ENCODE measurements at places on chromosomes 4 and X.

DNA sequence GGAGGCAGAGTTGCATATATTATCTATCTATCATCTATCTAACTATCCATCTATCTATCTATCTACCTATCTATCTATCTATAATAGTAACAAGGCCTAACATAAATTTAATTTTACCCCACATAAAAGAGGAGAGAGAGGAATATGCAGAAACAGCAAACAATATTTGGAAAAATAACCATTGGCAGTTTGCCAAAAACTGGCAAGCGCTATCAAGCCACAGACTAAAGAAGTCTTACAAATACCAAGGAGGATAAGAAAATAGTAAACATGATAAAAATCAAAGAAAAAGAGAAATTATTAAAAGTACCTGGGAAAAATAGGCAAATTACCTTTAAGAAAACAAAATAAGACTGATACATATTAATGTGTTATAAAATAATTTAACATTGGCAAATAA, 230.8 kb downstream of the CPXCR1 start:
- DNase-seq, result no peak

DNA sequence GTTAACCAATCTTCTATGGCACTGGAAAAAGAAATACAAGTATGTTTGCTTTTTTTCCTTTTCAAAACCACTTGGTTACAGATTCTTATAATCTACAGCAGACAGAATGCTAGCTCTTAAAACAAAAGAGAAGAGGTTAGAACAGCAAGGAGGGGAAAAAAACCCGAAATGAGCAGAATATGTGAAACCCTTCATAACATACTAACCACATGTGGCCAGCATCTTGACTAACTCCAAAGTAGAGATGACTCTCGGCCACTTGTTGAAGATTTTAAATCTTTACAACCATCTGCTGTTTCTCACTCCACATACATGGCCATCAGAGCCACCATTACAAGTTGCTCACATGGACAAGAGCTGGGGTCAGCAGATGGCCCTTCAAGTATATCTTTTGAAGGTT, 100.3 kb downstream of the PAPSS1 start:
- DNase-seq, result no peak

DNA sequence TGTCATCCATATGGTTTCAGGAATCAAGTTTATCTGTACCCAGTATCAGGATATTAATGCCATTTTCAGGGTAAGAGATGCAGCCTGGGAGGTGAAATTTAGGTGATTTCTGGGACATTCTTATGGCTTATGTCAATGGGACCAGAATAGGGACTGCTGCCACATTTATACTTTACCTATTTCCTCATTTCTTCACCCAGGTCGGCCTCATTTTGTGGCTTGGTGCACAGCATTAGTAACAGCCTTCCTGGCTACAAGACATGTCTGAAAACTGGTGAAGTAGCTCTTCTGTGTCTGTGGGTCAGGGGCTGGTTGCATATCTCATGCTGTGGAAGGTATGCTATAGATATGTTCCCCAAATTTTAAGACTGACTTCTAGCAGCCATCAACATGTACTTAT, 284.8 kb downstream of the AFF2 start:
- DNase-seq, result no peak

DNA sequence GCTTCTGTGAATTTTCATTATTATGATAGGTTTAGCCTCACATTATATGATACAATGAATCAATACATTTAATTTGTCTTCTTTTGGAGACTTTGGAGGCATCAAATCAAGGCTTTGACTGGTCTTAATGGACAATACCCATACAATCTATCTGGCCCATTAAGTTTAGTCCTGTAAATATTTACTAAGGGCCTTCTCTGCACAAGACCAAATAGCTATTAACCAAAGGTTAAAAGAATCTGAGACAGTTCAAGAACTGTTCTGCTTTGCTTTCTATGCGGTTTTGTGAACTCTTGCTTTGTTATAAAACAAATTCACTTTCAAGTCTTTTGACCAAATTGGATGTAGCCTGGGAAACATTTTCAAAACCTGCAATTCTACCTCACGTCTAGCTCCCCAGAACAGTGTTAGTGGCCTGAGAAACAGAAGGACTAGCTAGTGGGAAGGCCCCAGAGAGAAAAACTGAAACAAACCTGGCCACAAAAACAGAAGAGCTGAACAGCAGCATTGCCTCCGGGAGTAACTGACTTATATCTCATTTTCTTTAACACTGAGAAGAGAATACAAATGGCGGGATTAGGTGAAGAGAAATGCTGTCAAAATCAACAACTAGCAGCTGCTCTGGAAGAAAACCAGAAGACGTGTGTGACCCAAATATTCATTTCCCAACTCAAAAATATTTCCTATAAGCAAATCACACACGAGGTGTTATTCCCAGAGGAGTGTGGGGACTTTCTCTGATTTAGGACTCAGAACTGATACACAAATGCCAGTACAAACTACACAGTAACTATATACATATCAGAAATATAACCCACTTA, 548 bp downstream of the TLR1 start:
- no peak for DNase-seq

- no peak for DNase-seq
Observed at GRCh38 chrX:74421740-74422352, 553 bp downstream of the SLC16A2 start.

- no peak for DNase-seq
Observed at GRCh38 chr4:178955614-178956013, 1513.4 kb upstream of the AGA start.

GRCh38 chr4:152010710-152011079, 249.9 kb upstream of the GATB start:
- no peak for DNase-seq

GRCh38 chr4:53044651-53044960, 182.5 kb downstream of the RASL11B start:
- DNase-seq, result no peak

- peak; percentile 22 for DNase-seq
Observed at GRCh38 chr4:61500883-61501282, 300.8 kb downstream of the ADGRL3 start.

DNA sequence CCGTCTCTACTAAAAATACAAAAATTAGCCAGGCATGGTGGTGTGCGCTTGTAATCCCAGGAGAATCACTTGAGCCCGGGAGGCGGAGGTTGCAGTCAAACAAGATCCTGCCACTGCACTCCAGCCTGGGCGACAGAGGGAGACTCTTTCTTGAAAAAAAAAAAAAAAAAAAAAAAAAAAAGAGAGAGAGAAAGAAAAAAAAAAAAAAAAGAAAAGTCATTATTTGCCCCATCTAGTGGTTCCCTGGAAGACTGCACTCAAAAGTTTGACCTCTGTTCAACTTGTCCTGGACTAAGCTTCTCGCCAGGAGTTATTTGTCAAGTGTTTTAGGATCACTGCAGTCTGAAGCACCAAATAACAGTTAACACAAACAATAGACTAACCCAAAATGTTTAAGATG, 45.3 kb upstream of the KCTD8 start:
- peak; percentile 14 for DNase-seq

DNA sequence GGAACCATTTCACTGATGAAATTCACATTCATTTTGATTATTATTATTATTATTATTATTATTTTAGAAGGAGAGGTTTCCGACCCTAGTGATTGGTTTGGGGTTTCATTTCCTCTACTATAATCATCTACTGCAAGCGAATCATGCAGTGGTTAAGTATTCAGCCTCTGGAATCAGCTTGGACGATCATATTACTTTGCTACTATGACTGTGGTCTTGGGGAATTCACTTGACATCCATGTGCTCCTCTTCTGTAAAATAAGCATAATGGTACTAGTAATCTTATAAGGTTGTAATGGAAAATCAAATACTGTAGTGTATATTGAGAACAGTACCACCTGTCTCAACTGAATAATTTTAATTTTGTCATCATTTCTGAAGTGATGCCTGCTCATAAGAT, 132.1 kb upstream of the SLC4A4 start:
- DNase-seq, result peak; percentile 30

DNA sequence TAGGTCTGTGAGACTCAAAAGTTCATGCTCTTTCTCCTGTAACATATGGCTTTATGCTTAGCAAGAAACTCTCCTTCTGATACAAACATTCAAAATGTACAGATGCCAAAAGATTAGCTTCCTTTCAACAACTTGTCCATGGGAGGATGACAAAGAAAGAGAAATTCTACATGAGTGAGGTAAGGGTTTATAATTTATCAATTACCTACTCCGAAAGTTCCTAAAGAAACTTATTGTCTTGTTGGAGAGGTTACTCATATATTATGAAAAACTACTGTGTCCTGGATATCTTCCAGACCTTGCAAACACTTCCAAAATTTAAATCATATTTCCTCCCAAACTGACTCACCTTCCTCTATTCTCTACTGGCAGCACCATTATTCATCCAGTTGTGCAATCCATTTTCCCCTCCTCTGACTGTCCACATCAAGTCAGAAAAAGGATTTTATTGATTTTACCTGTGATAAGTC, 65.1 kb downstream of the ENPEP start:
- peak; percentile 93 for DNase-seq

DNA sequence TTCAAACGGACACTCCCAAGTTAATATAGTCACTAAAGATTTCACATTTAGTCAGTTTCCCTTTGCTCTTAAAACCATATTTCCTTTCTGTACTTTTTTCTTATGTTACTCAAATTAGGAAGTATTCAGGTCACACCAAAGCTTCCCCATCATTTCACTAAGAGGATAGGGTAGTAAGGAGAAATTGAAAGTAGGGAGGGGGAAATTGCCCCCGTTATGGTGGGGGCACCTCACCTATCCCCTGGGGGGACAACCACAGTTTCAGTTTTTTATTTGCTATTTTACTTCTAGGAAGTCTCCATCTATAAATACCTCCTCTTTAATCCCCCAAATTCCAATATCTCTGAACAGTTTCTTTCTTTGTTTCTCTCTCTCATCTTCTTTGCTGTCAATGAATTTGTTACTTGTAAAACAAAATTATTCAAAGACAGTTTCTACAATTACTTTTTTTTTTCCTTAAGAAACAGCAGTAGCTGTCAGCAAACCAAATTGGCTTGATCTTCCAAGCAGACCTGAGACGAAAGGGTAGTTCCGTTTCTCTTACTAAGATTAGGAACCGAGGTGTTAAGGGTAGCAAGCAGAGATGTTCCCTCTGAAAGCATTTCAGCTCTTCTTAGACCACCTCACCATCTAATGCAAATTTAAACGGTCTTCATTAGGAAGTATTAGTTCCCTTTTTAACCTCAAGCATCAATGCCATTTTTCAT, 160.2 kb upstream of the KLF3 start:
- DNase-seq, result no peak

DNA sequence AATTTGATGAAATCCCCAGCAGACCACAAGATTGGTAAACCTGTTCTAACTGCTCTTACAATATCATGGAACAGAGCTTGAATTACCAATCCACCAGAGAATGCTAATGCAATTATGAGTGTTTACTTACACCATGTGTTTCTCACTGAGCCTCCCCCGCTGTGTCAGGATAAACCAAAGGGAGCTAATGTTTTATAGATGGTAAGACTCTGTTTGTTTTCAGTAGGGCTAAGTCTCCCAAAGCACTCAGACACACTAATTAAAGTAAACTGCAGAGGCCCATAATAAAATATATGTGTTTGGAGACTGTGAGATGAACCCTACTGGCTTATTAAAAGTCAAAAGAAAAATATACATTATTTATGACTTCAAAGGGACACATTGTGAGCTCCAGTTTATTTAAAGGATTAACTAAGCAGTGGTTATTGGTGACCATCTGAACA, 261.7 kb upstream of the FAM241A start:
- DNase-seq, result no peak

GRCh38 chr4:57065730-57066482, 44.3 kb downstream of the IGFBP7 start:
- DNase-seq, result peak; percentile 78

DNA sequence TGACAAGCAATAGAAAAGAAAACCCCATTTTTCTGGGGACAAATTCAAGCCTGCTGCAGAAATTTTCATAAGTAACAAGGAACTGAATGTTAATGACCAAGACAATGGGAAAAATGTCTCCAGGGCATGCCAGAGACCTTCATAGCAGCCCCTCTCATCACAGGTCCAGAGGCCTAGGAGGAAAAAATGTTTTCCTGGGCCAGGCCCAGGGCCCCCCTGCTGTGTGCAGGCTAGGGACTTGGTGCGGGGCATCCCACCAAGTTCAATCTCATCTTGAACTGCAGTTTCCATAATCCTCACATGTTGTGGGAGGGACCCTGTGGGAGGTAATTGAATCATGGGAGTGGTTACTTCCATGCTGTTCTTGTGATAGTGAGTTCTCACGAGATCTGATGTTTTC, 211.5 kb upstream of the GRIA3 start:
- DNase-seq, result no peak

- DNase-seq, result peak; percentile 53
Observed at GRCh38 chrX:71493111-71493613, 39.7 kb upstream of the OGT start.

DNA sequence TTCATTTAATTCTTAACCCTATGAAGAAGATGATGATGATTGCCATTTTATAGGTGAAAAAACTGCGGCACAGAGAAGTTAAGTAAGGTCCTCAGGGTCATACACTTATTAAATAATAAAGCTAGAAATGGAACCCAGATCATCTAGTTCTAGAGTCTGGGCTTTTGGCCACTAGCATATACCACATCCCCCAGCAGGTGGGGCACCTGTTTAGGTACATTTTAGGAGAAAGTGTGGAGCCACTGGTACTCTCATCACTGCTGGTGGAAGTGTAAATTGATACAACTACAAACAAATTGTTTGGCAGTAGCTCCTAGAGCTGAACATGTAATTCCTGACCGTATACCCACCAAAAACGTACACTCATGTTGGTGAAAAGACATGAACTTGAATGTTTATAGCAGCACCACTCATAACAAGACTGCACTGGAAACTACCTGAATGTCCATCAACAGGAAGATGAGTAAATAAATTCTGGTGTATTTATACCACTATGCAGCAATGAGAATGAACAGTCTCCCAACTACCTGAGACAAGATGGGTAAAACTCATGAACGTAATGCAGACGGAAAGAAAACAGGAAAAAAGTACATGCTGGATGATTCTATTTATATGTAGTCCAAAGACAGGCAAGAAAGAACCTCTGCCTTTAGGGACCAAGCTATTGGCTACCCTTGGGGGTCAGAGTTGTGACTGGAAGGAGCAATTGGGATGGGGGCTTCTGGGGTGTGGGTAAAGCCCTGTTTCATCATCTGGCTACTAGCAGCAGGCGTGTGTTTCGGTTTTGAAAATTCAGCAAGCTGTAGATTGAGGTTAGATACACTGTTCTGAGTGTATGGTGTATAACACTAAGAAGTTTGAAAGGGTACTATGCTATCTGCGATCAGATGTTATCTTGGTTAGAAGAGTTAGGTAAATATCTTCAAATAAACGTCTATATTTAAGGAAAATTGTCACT, 72.3 kb upstream of the ADGRG2 start:
- DNase-seq, result no peak

DNA sequence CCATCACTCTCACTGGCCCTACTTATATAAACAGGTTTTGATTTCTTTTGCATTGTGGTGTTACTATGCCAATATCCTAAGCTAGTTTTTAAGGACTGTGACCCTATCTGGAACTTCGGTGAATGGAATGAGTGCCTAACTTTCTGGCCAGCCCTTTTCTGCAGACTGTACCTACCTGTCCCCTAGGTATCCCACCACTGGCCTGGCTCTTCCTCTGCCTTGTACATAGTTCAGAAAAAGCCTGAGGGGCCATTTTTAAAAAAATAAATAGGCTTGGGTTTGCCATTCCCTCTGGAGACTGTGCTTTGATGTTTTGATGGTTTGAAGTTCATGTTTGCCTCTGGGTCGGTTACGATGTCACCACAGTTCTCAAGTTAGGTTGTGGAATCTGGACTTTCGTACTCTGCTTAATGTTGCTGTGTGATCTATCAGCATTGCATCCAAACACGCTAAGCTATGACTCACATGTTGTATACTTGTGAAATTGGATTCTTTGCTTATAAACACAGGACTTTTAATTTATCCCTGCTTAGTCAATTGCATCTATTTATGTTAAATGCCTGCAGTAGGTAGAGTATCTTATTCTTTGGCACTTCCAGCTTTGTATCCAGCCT, 182.0 kb downstream of the ANKRD50 start:
- DNase-seq, result peak; percentile 77
